ENCODE measurements at places on chromosomes 1 and 21.

- DNase-seq = no peak
These were observed 27.2 kb downstream of the RCC2 start for GRCh38 chr1:17412093-17412870.

DNA sequence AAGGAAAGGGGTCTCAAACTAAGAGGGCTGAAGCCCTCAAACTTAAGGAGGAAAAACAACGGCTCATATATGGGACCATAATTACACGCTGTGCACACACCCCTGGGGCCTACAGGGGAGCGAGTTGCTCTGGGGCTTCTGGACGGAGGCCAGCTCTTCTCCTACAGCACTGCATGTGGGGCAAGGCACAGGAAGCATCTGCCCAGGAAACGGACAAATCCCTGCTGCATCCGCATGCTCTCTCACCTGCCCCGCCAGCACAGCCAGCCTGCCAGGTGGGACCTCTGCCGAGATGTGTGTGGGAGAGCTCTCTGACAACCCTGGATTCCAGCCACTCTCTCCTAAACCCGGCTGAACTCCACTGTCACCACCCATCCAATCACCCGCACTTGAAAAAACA lies 54.1 kb downstream of the MRPL37 start:
- DNase-seq = no peak

DNA sequence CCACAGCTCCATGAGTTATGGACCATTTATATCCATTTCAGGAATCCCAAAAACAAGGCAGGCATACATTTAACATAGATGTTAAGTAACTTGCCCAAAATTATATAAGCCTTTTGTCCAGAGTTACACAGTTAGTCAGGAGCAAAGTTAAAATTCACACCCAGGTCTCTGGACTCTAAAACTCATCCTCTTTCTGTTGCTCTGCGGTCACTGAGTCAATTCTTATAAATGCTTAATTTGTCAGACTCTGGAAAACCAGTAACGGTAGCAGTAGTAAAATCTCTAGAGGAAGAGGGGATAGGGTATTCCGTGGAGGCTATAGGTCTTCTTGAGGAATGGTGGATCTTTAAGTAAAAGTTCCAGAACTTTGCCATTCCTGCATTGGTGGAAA lies 223.6 kb upstream of the JUN start:
- DNase-seq = no peak

DNA sequence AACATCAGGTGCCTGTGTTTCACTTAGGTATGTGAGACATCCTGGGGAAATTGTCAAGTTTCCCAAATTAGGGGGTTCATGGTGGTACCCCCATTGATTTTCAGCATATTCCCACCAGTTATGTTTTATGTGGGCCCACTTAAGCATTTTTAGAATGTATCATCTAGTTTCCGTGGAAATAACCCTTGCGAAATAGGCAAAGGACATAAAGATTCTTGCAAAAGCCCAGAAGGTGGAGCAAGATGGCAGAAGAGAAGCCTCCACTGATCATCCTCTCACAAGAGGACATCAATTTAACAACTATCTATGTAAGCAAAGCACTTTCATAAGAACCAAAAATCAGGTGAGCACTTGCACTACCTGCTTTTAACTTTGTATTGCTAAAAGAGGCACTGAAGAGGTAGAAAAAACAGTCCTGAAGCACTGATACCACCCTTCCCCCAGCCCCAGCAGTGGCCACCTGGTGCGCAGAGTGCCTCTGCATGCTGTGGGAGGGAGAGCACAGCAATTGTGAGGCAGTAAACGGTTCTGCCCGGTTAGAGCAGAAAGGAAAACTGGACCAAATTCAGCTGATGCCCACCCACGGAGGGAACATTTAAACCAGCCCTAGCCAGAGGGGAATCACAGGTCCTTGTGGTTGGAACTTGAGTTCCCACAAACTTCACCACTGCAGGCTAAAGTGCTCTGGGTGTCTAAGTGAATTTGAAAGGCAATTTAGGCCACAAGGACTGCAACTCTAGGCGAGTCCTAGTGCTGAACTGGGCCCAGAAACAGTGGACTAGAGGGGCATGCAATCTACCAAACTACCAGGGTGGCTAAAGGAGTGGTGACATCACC lies 23.2 kb downstream of the MCOLN2 start:
- no peak for DNase-seq

GRCh38 chr1:48532976-48533375 lies 61.0 kb upstream of the SPATA6 start:
- no peak for DNase-seq

Data from GDM1 (cell line).